Activated T-cell treated with anti-CD3 and anti-CD28 coated beads, Interleukin-2, amount 50 U/mL, for 1 hour (primary cell): ENCODE measurements at places on chromosomes 13 and 19.

DNA sequence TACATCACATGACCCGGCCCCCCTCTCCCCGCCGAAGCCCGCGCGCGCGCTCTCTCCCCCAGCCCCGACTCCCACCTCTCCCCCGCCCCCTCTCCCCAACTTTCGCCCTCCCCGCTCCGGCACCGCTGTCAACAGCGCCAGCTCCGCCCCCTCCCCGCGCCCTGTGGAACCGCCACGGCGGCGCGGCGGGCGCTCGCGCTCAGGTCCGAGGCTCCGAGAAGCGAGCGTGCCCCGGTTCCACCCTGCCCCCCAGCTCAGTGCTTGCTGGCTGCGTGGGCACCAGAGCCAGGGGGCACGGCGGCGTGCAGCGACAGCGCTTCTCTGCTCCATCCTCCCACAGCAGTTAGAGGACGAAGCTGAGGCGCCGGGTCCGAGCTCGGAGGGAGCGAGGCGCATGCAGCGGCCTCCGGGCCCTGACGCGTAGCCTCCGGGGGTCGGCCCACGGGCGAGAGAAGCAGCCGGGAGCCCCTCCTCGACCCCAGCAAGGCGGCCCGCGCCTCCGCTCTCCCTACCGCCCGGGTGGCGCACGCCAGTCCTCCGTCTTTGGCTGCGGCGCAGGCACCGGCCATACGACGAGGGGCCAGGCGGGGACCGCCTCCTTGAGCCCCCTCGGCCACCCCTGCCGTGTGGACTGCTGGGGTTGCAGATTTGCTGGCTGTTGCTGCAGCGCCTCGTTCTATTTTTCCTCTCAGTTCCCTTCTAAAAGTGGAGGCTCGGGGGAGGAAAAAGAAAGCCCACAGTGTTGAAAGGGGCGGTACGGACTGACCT lies 109.5 kb downstream of the KCNRG start:
- peak; percentile 92 for DNase-seq

- no peak for DNase-seq
Observed at GRCh38 chr13:29857085-29857484, 6.7 kb upstream of the UBL3 start.

GRCh38 chr19:16285769-16286498 lies 38.7 kb upstream of the KLF2 start:
- peak; percentile 32 for DNase-seq

GRCh38 chr19:52227196-52227940 lies 37.5 kb downstream of the PPP2R1A start:
- DNase-seq, result no peak

- DNase-seq, result no peak
Observed at GRCh38 chr19:54160182-54160811, 776 bp upstream of the LENG1 start.

DNA sequence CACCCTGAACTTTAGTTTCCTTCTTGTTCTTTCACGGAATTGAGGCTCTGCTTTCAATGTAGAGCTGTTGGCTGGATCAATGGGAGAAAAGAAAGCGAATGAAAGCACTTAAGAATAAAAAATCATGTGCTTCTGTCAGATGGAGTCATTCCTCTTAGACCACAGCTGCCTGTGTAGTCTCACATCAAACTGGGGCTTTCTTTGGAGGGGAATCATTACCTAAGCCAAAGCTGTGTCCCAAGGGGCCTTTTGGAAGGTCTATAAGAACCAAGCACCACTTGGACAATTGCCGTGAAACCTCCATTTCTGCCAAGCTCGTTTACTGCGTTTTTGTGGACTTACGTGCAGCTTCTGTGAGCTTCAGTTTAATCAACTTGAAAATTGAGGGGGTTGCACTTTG lies 44.2 kb upstream of the RNF113B start:
- DNase-seq, result no peak

- no peak for DNase-seq
Observed at GRCh38 chr19:1554968-1555367, 13.2 kb downstream of the MEX3D start.

GRCh38 chr13:29847501-29847983 lies 2.9 kb downstream of the UBL3 start:
- no peak for DNase-seq

DNA sequence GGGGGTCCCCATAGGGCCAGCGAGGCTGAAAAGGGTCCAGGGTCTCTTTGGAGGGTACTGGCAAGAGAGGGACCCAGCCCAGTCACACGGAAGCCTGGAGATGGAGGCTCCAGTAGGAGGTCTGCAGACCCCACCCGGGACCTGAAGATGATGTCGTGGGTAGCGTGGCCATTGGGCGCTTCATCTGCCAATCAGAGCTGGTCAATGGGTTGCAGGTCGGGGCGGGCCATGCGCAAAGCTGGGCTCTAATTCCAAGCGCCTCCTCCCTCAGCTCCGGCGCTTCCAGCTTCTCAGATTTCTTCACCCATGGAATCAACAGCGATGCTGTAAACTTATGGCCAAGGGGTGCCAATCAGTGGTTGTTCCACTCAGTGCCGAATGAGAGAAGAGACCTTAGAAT lies 10.9 kb downstream of the SIGLEC12 start:
- no peak for DNase-seq

DNA sequence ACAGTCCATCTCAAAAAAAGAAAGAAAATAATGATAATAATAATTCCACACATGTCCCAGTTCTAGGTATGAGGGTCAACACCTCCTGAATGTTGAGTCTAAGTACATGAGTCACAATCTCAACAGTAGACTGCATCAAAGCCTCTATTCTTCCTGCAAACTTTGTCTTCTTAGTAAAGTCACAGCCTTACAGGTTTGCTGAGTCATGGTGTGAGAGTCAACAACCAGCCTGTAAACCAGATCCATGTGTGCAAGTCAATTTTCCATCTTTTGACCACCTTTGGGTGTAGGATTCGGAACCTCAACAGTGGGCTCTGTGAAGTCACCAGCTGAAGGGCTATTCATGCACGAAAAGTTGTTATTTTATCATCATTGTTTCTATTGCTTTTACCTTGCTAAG lies 25.7 kb upstream of the ZNF729 start:
- DNase-seq, result no peak

DNA sequence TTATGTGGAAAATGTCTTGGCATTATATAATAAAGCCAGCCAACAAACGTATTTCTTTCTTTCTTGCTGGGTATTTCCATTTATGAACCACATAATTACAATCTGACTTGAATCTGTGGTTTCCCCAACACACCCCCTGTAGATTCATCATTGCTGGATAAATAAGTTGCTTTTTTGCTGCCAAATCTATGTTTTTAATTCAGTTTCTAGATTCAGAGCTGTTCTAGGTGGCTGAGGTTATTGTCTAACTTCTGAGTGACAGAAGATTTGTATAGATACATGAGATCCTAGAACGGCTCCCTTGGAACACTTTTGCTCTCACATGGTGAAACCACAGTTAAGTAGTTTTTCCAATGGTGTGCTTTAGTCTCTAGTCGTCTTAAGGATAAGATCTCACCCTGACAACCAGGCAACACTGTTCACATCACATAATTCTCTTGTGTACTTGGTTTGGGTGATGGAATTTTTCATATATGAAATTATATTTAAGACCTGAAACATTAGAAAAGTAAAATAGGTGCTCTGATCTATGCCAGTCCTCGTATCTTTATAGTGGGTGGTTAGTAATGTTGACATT lies 239.1 kb downstream of the KLF12 start:
- no peak for DNase-seq

GRCh38 chr19:9917321-9917720 lies 19.0 kb downstream of the OLFM2 start:
- DNase-seq, result no peak

DNA sequence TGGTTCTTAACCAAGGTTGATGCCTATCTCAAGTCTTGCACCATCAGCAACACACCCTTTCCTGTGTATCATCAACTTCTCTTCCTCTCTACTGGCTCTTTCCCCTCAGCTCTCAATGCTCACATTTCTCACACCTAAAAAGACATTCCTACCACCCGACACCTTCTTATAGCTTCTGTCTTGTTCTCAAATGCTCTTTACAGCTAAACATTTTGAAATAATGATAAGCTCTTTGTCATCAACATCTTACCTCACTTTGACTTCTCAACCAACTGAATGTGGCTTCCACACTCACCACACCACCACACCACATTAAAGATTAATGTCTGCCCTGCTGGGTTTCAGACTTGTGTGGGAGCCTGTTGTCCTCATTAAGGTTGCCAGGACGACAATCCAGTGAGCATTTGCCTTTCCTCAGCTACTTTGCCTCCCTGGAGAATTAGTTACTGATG lies 67.8 kb downstream of the RXFP2 start:
- no peak for DNase-seq
